Stimulated activated CD8-positive, alpha-beta memory T cell treated with anti-CD3 and anti-CD28 coated beads, Interleukin-7, amount 100 ng/mL, for 1 hour (primary cell): ENCODE measurements at places on chromosomes 1 and 21.

DNA sequence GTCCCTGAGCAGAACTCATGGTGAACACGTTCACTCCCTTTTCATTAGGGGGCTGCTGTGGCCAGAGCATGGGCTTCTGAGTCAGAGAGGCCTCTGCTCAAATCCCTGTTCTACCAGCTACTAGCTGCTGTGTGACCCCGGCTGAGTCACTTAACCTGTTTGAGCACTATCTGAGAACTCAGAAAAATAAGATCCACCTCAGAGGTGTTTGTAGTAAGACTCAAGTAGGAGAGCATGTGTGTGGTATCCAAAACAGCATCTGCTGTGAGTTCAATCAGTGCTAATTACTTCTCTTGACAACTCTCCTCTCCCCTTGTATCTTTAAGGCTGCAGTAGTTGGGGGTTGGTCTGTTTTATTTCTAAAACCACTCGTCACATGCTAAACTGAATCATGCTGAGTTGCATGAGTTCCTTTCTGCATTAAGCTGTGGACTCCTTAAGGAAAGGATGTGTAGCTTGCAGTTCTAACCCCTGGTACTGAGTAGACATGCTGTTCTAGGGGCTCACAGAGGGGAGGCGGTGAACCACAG, 39.7 kb upstream of the JUN start:
- DNase-seq, result no peak

GRCh38 chr21:45747802-45748445, 104.4 kb downstream of the PCBP3 start:
- DNase-seq, result no peak

- DNase-seq, result no peak
Measured at GRCh38 chr1:50700214-50700613, 259.9 kb downstream of the FAF1 start.

DNA sequence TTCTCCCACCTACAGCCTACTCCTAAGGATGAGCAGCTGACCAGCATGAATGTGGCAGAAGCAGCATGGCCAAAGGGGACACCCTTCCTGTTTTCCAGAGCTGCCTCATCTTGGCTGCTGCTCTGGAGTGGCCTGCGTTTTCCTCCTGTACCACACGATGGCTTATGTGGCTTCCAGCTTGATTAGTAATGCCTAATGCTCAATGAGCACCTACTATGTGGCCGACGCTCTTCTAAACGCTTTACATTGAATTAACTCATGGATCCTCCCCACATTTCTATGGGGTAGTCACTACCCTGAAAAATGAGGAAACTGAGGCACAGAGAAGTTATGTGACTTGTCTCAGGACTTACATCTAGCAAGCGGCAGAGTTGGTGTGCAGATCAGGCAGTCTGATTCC, 18.0 kb upstream of the SDHB start:
- DNase-seq, result no peak

DNA sequence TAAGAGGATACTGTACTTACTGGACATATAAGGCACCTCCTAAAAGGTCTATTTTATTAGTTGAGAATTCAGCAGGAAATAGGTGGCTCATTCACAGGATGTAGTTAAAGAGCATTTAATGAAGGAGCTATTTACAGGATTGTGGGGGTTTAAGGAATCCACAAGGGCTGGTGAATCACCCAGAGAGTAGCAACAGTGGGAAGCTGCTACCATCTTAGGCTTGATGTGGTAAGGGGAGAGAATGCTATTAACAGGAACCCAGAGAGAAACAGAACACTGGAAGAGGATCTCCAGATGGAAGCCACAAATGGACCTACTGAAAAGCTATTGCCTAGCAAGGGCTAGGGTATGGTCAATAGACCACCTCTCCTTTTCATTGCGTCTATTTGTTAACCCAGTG, 52.0 kb upstream of the COL11A1 start:
- DNase-seq, result no peak

GRCh38 chr1:32068957-32069588, 3.7 kb upstream of the TMEM39B start:
- no peak for DNase-seq
